Activated CD4-positive, alpha-beta T cell treated with anti-CD3 and anti-CD28 coated beads for 4 hours (primary cell): ENCODE measurements at places on chromosomes 1 and 21.

GRCh38 chr1:228228601-228229074 is 20.8 kb downstream of the OBSCN start:
- DNase-seq = no peak

GRCh38 chr1:85344256-85344694 is 67.8 kb upstream of the BCL10 start:
- no peak for DNase-seq

DNA sequence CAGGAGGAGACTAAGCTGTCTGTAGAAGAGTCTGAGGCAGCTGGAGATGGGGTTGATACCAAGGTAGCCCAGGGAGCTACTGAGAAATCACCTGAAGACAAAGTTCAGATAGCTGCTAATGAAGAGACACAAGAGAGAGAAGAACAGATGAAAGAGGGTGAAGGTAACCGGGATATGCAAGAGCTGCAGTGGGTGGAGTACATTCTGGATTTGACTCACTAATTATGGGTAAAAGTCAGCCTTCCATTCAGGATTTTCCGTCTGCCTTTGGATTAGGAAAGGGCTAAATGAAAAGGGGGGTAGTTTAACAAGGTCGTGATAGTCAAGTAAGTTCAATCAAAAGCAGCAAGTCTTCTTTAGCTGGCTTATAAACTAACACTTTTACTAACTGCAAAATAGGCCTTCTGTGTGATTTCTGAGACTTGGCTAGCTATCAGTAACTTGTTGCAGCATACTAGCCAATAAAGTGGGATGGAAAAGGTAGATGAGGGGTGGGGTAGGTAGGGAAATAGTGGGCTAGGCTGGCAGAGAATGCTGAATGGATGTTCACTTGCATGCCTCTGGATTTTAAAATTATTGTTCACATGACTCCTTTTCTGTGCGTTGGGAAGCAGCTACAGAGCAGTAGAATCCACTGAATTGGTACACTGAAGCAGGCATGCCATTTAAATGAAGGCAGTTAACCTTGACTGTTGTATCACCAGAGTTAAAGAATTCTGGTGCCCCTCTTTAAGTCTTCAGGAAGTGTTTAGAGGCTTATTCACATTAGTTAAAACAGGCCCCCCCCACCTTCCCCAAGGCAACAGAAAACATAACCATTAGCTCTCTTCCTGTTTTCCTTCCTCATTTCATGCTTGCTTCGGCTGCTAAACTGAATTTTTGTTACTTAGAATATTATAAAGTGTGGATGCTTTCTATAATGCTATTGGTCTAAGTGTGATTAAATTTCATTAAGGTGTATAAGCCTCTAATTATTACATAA is 15.4 kb downstream of the CCDC17 start:
- DNase-seq = no peak

- DNase-seq = peak; percentile 52
Observed at GRCh38 chr1:202009326-202010179, 834 bp upstream of the ELF3 start.

DNA sequence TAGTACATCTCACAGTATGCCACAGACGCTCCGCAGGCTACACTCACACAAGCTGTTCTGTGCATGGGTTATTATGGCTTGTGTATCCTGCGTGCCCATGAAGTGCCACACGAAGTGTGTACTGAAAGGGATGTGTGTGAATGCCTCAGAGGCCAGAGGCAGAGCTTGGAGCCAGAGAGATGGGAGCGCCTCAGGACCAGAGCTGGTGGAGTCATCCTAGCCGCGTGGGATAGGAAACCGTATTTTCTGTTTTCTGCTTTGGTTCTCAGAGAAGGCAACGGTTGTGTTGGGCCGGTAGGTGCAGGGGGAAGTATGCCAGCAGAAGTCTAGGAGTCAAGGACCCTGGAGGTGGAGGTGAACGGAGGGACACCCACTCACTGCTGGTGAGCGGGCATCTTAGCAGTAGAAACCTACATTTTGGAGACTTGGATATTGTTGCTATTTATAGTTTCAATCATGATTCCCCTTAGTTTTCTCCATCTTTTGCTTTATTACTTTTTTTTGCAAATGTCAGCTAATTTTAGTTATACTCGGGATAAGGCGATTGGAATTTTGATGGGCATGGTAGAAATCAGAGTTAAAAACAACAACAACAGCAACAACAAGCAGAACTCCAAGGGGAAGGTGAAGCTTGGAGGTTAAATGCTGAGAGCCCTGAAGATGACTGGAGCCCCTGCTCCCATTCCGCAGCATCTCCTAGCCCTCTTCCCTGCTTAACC is 188.2 kb downstream of the DYRK1A start:
- no peak for DNase-seq

GRCh38 chr1:175405766-175406165 is 213.2 kb upstream of the KIAA0040 start:
- no peak for DNase-seq

DNA sequence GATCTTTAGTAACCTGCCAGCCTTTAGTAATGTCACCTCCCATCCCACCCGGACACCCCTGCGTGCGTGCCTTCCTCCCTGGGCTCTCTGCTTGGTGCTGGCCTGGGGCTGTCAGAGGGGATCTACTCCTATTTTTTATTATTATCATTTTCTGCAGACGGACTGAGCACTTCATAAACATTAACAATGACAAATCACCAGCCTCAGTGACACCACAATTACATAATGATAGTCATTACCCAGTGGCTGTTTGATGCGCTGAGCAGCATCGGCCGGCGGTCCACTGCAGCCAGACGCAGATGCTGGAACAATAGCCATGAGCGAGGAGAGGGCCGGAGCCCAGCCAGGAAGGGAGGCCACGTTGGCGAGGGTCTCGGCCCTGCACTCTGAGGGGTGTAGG is 309.3 kb upstream of the AJAP1 start:
- DNase-seq = no peak

DNA sequence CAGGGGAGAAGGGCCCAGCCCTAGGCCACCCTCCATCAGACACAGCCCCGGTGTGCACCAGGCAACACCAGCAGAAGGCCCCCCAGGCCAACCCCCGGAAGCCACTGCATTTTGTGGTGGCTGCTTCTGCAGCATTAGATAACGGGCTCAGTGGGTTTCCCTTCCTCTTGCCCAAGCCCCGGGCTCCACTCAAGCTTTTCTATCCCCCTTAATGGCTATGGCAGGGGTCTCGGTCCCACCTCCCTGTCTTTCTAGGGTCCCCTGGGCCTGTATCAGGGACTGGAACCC is 18.9 kb downstream of the C1orf174 start:
- DNase-seq = no peak

GRCh38 chr1:58884706-58885661 is 101.1 kb upstream of the JUN start:
- DNase-seq = no peak

DNA sequence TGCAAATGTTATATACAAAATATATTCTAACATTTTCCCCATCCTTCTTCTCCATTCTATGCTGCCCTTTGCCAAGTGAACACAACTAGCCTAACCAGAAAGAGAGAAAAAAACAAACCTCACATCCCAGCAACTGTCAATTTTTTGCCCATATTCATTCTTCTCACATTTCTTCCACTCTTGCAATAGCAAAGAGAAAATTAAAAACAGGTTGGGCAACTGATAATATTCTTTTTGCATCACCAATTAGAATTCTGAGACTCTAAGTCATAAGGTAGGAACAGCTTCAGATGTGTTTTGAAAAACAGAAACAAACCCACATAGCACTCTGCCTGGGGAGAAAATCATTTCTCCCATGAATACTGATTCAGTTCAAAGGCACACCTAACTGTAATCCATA is 25.2 kb upstream of the EXO1 start:
- no peak for DNase-seq

DNA sequence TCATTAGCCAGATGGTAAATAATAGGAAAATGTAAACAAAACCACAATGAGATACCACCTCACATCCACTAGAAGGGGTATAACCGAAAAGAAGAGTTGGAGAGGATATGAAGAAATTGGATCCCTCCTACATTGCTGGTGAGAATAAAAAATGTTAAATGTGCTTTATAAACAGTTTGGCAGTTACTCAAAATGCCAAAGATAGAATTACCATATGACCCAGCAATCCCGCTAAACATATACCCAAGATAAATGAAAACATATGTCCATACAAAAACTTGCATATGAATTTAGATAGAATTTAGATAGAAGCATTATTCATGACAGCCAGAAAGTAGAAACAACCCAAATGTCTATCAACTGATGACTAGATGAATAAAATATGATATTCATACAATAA is 4.4 kb upstream of the FMO2 start:
- DNase-seq = no peak

DNA sequence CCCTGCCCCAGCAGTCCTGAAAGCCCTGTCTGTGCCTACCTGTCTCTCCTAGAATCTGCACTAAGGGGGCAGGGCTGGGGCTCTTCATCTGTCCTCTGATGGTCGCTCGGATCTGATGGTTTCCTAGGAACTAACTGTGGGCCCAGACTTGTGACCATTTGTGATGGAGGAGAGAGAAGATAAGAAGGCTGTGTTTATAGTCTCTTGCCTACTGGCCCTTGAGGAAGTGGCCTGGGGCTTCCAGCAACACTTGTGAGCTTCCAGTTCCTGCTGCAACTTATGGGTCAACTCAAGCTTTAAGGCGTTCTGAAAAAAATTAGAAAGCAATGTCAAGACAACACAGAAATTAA is 53.2 kb upstream of the SYNC start:
- no peak for DNase-seq

DNA sequence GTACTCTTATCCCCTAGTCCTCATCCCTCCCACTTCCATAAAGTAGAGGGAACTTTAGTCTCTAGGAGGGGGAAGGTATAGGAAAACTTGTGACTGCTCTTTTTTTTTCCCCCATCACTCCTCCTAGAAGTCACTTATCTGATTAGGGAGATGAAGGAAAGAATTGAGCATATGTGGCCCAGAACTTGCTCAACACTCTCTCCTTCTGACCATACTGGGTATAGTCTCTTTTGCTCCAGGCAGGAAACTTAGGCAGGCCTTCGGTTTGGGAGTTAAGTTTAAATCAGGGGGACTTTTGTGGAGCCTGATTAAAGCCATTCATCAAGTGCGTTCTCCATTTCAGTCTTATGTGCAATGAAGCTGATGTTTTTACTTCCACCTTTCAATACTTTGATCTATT is 5.8 kb downstream of the UBE2U start:
- no peak for DNase-seq

DNA sequence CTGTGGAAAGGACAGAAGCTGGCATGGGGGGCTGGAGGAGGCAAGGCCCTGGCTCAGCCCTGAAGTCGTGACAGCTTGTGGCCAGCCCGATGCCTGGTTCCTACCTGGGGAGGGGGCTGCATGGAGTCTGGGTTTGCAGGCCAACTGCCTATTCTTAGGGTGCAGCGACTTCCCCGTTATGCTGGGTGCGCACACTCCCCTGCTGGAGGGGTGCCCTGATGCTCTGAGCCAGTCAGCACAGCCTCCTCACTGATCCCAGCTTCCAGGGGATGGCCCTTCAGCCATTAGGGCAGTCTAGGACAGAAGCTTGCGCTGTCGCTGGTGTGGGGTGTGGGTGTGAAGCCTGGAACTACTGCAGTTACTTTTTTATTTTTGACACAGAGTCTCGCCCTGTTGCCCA is 30.0 kb upstream of the SLC19A1 start:
- DNase-seq = no peak

DNA sequence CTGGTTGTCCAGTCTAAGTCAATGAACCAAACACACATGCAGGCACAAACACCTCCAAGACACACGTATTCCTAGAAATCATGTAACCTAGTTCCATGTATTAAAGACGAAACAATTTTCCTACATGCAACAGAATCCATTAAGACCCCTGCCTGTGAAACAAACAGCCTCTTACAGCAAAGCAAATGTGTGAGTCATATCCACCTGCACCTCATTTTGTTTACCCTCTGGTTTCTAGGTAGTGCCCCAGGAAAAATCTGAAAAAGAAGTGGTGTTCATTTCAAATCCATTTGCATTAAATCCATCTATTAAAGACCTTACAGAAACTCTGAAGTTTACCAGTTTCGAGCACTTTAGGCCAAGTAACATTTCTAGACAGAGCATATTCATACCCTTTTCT is 74.1 kb downstream of the VCAM1 start:
- no peak for DNase-seq

DNA sequence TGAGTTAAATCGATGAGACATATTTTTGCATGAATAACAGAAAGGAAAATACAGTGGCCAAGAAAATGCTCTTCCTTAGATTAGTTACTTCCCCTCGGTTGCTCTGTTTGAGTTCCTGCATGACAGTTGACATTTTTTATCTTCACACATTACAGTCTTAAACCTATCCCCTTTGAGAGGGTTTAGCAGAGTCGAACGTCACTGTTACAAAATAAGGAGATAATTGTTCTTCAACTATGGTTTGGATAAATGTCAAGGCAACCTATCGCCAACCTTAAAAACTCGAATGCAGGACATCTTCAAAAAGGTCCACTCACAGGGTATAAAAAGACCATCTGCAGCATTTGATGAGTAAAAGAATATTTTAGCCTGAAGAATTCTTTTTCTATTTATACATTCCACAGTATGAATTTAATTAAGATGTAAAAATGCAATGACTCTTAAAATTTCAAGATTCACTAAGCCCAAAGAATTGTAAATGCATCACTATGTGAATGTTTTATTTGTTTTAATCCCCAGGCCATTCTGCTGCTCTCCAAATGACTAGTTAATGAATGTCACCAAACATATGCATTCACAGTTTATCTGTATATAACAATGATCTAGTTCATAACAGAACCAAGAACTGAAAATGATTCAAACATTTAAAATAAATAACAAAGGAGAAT is 68.9 kb upstream of the COL11A1 start:
- no peak for DNase-seq

- no peak for DNase-seq
Observed at GRCh38 chr1:108893141-108893530, 16.4 kb downstream of the GPSM2 start.

DNA sequence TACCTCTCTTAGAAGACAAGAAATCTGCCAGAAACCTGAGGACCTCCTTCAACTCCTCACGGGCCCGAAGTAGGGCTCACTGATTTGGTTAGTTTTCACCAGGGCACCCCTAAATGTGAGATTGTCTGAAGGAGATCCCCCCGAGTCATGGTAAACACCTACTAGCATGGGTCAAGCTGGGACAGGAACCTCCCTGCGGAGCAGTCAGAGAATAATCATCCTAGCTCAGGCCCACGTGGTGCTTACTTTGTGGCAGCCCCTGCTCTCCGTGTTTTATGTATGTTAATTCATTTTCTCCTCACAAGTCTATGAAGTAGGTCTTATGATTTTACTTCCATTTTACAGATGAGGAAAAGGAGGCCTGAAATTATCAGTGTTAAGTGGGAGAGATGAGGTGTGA is 138.2 kb downstream of the NTPCR start:
- DNase-seq = no peak

- no peak for DNase-seq
Observed at GRCh38 chr1:67138813-67139499, 4.2 kb upstream of the C1orf141 start.

DNA sequence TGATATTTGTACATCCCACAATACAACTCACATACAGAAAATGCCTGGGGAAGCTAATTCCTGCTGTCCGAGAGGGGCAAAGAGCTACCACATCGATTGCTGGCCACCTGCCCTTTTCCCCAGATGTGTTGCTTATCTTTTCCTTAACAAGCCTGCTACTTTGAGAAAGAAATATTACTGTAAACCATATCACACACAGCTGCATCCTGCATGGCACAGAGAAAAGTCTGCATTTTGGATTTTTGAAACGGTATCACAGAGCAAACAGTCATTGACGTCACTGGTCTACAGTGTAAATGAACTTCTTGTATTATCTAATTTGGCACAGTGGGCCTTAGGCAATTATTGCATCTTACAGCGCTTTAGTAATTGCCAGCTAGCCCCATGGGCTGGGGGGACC is 164.7 kb downstream of the CLIC6 start:
- DNase-seq = no peak

GRCh38 chr1:156797212-156797871 is 19.3 kb downstream of the SH2D2A start:
- peak; percentile 46 for DNase-seq
